Stimulated activated CD4-positive, alpha-beta T cell treated with anti-CD3 and anti-CD28 coated beads, TNF-alpha, amount 100 ng/mL, for 1 hour (primary cell): ENCODE measurements at places on chromosomes 2 and 18.

DNA sequence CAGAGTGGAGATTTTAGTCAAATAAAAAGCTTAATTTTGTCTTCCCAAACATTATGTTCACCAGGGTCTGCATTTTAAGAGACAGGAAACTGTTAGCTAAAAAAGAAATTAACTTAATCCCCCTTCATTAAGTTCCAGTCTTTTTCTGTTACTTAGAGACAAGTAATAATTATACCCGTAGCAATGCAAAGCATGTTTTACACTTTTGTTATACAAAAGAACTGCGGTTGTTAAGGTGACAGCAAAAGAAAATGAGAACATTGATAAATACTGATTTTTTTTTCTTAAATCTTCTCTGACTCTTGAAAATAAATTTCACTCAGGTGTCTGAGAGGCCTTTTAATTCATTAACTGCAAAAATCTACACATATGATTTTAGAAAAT lies 101.4 kb downstream of the MEIS1 start:
- DNase-seq, result no peak

DNA sequence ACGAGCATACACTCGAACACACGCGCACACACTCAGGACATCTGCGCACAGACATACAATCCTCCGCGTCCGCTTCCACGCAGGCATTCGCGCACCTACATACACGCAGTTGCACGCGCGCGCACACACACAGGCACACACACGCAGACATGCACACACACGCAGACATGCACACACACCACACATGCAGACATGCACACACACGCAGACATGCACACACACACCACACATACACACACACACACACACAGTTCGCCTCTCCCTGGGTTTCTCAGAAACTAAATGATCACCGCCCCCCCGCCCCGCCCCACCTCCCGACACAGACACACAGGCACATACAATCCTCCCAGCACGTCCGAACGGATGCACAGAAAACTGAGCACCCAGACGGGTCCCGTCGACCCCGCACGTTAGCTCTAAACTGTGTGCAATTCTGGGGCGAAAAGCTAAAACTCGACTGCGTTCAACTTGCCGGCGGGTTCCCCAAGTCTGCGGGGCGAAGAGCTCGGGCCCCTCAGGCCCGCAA lies 1.0 kb downstream of the EPHA4 start:
- peak; percentile 9 for DNase-seq

DNA sequence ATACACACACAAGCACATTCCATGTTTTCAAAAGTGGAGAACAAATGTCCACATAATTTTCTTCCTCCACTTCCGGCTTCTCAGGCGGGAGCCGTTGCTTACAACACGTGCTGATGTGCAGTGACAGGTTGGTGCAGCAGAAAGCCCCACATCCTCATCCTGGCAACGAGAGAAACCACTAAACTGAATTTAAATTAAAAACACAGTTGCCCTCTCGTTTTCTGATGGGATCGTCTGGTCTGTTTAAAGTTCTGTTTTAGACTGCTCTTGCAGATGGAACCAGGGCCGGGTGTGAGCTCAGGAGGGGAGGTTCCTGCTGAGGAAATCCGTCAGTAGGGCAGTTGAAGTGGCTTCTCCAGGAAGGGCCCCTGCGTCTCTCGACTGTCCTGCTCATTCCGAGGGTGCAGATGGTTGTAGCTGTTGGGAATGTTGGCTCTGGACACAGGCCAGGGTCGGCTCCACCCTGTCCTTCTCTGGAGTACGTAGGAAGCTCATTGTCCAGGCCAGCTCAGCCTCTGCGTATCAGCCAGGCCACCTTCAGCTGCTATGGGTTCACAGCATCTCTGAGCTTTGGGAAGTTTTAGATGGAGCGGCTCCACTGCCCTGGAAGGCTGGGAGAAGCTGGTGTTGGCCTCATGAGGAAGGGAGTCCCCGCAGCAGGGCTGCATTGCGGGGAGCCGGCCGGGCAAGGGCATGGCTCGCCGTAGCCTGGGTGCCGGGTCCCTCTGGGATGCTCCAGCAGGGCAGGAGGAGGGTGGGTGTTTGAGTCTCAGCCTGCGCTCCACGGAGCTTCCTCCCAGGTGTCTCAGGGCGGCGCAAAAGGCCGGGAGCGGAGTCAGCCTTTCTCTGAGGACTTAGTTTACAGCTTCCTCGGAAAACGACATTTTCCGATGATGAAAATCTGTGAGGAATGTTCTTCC lies 58.3 kb downstream of the NFATC1 start:
- DNase-seq, result no peak

GRCh38 chr2:36032046-36032445 lies 323.5 kb upstream of the CRIM1 start:
- no peak for DNase-seq

DNA sequence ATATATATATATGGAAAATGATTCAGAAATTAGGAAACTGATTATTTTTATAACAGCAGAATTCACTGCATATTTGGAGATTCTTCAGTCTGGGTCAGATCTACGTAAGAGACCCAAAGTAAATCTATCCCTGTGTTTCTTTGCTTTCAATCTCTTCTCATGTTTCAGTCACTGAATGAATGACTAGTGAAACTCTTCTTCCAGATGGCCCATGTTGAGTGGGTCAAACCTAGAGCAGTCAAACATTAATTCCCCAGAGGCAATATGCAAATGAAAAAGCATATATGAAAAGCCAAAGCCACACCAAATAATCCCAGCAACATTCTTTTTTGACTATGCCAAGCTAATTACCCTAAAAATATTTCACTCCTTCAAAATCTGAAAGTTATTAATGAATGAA lies 317.3 kb downstream of the RBM43 start:
- no peak for DNase-seq

- DNase-seq, result no peak
These were observed 153.7 kb upstream of the NCK2 start for GRCh38 chr2:105590780-105591660.

DNA sequence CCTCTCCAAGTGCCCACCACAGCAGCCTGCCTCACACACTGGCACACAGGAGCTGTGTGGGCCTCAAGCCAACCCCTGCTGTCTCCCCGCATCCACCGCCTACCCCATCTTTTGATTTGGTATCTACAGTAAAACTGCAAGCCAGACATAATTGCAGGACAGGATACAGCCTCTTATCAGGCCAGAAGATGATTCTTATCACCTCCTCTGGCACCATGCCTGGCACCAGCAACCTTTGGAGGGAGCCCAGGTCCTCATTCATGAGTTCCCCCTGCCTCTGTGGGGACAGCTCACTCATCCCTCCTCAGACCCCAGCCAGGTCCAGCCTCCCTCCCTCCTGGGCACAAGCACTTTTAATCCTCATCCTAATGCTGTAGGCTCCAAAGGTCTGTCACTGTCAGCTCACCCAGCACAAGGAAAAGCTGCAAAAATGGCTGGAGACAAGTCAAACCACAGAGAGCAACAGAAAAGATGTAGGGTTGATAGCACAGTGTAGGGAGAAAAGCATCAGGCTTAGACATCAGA lies 9.7 kb downstream of the RAB11FIP5 start:
- DNase-seq, result no peak

DNA sequence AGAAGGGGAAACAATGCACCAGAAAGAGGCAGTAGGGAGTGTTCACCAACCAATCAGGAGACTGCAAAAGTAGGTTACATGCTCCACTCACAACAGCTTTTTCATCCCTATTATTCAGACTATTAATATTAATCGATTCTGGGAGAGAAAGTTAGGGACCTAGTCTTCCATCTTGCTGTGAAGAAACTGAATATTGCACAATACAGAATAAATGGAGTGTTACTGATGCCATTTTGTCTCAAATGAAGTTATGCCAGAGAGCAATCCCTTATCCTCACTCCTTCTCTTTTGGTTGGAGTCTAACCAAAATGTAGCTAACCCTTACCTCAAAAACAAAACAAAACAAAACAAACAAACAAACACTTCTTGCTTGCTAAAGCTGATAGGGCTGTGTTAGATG lies 1120.9 kb upstream of the GYPC start:
- no peak for DNase-seq

DNA sequence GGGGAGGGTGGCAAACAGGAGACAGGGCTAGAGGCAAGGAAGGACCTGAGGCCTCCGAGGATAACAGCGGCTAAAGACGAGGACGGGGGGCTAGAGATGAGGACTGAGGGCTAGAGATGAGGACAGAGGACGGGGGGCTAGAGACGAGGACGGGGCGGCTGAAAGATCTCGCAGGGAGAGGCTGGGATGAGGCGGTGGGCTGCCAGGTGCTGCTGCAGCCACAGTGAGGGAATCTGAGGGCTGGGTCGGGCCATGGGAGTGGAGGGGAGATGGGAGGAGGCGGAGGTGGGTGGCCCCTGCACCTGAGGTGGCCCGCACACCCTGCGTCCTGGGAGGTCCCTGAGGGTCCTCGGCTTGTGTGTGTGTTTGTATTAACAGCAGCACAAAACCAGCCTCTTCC lies 350.2 kb upstream of the SALL3 start:
- DNase-seq, result no peak

DNA sequence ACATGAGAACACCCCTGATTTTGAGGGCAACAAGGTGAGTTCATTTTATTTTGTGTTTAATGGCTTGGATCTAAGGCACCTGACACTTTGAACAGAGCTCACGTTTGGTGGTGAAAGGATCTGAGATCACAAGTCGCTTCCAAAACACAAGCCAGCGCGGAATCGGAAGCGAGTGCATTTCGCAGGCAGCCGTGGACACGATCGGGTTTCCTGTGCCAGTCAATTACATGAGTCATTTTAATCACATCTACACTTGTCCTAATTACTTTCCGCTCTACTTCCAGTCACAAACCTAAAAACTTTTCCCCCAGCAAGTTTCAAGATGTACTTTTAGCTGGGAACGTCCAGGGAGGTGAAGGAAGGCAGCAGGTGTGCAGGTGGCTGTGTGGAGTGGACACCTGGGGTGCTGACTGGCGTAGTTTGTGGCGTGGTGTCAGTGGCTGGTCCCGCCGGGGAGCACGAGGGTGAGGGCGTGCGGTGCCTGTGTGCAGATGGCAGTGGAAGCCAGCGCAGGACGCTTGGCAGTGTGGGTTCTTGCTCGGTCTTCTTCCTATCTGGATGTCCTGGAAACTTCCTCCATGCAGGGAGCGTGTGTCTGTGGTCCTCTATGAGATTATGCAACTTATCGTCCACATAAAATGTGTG lies 75.6 kb downstream of the DCDC2C start:
- no peak for DNase-seq

- DNase-seq, result no peak
These were observed 34.9 kb upstream of the ADNP2 start for GRCh38 chr18:80074183-80074582.

DNA sequence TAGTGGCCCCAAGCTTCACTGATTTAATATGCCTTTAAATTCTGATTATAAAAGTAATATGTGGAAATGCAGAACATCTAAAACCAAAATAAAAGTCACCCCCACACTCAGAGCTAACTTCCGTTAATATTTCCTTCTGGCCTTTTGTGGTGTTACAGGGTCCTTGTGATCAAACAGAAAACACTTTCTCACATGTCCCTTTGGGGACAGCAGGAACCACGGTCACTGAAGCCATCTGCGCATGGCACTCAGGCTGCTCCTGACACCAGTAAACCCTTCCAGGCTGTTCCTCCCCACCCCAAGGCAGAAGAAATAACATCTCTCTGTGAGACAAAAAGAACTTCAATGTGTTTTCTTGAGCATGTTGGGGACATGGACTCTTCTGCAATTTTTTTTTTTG lies 25.1 kb upstream of the GPR17 start:
- DNase-seq, result no peak

DNA sequence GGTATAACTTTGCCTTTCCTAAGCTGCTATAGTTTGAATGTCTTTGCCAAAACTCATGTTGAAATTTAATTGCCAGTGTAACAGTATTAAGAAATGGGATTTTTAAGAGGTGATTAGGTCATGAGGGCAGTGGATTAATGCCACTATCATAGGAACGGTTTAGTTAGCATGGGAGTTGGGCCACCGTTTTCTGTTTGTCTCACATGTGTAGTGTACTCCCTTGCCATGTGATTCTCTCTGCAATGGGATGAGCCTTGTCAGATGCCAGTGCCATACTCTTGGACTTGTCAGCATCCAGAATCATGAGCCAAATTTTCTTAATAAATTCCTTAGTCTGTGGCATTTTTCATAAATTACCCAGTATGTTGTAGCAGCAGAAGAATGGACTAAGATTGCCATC lies 388.9 kb upstream of the RGPD4 start:
- DNase-seq, result no peak

DNA sequence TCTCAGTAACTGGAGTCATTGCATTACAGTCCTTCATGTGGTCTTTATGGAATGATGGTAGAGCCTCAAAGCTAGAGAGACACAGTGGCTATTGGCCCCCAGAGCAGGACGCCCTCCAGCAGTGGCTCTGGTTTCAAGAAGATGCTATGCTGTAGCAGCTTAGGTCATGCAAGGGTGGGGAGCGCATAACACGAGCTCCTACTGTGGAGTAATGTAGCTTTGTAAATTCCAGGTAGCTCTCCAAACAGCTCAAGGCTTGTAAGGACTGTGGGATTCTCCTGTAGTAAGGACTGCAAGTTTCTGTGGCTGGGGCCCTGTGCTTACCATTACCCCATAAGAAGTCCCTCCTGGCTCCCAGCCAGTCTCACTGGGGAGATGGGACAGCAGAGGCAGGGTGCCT lies 15.6 kb downstream of the APLF start:
- DNase-seq, result no peak

GRCh38 chr2:154233231-154233630 lies 361.5 kb downstream of the GALNT13 start:
- DNase-seq, result no peak

DNA sequence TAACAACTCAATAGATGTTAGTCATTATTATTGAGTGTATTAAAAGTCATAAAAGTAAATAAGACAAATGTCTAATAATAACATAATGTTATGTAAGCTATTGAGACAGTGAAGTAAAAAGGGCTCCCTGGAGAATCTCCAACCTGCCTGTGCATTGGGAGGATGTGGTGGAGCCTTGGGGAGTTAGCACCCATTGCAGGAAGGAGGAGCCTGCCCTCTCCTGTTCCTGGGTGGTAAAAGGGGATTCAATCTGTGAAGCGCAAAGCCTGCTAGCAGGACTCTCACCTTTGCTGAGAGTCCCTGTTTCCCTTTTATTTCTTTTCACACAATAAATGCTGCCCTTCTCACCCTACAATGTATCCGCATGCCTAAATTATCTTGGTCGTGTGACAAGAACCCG lies 206.1 kb downstream of the RAB3GAP1 start:
- no peak for DNase-seq

- no peak for DNase-seq
These were observed 81.4 kb downstream of the BCL11A start for GRCh38 chr2:60472041-60472440.

DNA sequence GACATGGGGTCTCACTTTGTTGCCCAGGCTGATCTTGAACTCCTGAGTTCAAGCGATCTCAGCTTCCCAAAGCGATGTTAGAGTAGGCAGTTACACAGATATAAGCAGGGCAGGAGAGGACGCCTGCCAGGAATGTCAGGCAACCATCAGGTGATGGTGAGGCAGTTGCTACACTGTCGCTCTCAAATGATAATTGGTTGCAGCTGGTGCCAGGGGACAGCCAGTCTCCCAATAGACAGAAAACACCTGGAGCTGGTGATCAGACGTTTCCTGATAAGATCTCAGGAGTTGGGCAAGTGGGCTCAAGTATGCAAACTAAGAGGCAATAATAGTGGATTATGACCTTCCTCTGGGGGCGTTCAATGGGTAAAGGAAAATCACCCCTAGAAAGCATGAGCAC lies 163.1 kb upstream of the RGPD4 start:
- no peak for DNase-seq

- no peak for DNase-seq
These were observed 128.7 kb downstream of the NCKAP5 start for GRCh38 chr2:133439565-133439920.

GRCh38 chr2:157596992-157597681 lies 31.5 kb downstream of the ACVR1C start:
- DNase-seq, result no peak

- no peak for DNase-seq
These were observed 273.1 kb downstream of the NAPG start for GRCh38 chr18:10798727-10799550.
